ENCODE measurements at places on chromosomes 1 and 21. TPM values are rescaled to one million over a fixed set of nuclear protein-coding genes. Genes with fewer than 3 reads are reported as not detected.

The POFUT2 gene
- total RNA-seq, result 44.2 TPM

The SH2D5 gene
- total RNA-seq, result not detected

- DNase-seq, result peak; percentile 72
Measured at GRCh38 chr1:1907098-1907736, 7.8 kb upstream of the CALML6 start.

DNA sequence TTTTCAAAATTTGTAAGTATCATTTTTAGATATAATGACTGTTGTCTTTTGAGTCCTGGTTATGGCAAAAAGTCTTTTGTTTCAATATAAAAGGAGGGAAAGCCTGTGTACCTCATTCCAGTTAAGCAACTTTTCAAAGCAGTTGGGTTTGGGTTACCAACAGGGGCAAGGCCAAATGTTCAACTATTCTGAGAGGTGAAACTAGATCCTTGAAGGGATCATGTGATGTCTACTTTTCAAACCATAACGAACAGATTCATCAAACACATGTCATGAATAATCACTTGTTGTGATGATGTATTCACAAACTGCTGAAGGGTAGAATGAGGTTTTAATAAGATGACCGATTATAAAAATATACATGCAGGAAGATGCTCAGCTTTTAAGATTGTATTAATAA lies 171.3 kb downstream of the HHAT start:
- no peak for DNase-seq

GRCh38 chr21:43835861-43836260 lies 29.2 kb upstream of the AGPAT3 start:
- no peak for DNase-seq

DNA sequence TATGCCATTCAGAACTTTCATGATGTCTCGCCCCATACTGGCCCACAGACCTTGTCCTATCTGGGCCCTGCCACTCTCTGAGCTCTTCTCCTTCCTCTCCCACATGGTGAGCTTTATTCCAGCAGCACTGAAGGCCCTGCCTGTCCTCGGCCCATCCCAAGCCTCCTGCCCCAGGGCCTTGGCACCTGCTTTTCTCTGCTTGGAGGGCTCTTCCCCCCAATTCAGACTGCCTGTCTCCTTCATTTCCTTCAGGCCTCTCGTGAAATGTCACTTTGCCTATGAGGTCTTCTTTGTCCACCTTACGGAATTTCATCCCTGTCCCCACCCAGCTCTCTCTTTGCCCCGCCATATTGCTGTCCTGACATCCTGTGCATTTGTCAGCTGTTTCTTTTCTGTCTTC lies 191.7 kb upstream of the POU3F1 start:
- no peak for DNase-seq

- DNase-seq, result no peak
Measured at GRCh38 chr1:23791516-23792047, 637 bp downstream of the LYPLA2 start.

GRCh38 chr1:67683316-67683715 lies 1.7 kb upstream of the GADD45A start:
- no peak for DNase-seq

GRCh38 chr1:98766255-98766654 lies 104.7 kb downstream of the SNX7 start:
- no peak for DNase-seq

DNA sequence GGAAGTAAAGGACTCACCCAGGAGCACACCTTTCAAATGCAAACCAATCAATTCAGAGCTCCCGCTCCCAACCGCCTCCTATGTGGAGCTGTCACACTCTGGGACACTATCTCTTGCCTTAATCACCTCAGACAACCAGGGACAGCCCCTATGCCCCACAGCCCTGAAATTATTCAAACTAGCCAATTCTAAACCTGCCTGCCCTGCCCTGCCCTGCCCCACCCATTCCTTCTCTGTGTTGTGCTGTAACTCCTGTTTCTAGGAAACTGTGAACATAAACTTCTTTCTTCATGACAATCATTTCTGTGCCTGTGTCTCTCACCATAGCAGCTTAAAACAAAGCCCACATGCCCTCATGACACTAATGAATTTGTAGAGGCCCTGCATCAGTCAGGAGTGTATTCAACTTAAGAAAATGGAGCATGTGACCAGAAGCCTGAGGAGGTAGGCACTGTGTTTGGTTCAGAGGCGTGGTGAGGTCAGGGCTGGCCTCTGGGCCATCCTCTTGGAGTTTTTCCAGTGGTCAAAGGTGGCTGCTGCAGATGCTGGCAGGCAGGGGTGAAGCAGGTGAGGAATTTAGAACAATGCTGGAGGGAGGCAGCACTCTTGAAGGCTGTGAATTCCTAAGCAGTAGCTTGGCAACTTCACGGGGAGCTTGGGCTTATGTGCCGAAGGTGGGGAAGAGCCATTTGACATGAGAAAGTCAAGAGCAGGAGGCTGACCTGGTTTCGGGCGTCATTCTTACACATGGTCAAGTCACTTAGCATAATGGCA lies 74.5 kb downstream of the RHOU start:
- no peak for DNase-seq
